ENCODE measurements at places on chromosomes 3 and 15.

DNA sequence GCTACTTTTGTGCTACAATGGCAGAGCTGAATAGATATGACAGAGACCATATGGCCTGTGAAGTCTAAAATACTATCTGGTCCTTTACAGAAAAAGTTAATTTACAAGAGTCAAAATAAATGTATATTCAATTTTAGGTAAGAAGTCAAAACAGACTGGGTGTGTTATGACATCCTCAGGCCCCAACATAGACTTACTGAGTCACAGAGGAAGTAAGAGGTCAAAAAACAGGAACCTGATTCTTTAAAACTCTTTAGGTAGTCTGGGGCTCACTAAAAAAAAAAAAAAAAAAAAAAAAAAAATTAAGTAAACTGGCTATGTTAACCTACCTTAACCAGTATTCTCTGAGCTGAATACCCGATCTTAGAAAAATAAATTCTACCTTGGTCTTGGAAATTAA is 13.1 kb downstream of the DNAAF4 start:
- DNase-seq: no peak

- no peak for DNase-seq
Measured at GRCh38 chr15:96406291-96406690, 75.8 kb downstream of the NR2F2 start.

GRCh38 chr3:31999907-32000439 is 18.4 kb downstream of the ZNF860 start:
- no peak for DNase-seq

GRCh38 chr3:188041193-188041592 is 112.8 kb upstream of the LPP start:
- no peak for DNase-seq

Data from activated T-helper 1 cell treated with Interleukin-2 at 50 U/mL for 16 hours (primary cell).